NCI-H460 (cell line): ENCODE measurements at places on chromosomes 1 and 21.

- no peak for DNase-seq
Observed at GRCh38 chr1:960363-961131, at the start of gene KLHL17. Gene KLHL17 (plus strand): TSS chr1:960584. CDS start chr1:960694, 110 bp downstream.

- peak; percentile 3 for DNase-seq
Observed at GRCh38 chr21:16002874-16003466, 273.2 kb downstream of the USP25 start.

DNA sequence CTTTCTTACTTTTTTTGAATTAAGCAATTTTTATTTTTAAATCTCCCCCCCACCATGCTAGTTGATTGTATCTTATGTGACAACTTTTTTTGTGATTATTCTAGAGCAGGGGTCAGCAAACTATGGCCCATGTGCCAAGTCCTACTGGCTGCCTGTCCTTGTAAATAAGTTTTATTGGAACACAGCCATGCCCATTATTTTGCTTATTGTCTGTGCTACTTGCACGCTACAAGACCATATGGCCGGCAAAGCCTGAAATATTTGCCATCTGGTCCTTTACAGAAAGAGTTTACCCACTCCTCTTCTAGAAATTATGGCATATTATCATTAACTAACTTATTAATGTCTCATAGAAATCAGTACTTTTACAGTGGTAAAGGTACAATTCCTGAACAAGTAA is 51.7 kb downstream of the AK5 start:
- no peak for DNase-seq

GRCh38 chr21:32233722-32234301 is 45.0 kb downstream of the MIS18A start:
- no peak for DNase-seq

- DNase-seq = no peak
Observed at GRCh38 chr1:37949524-37950152, 2.8 kb upstream of the INPP5B start.

DNA sequence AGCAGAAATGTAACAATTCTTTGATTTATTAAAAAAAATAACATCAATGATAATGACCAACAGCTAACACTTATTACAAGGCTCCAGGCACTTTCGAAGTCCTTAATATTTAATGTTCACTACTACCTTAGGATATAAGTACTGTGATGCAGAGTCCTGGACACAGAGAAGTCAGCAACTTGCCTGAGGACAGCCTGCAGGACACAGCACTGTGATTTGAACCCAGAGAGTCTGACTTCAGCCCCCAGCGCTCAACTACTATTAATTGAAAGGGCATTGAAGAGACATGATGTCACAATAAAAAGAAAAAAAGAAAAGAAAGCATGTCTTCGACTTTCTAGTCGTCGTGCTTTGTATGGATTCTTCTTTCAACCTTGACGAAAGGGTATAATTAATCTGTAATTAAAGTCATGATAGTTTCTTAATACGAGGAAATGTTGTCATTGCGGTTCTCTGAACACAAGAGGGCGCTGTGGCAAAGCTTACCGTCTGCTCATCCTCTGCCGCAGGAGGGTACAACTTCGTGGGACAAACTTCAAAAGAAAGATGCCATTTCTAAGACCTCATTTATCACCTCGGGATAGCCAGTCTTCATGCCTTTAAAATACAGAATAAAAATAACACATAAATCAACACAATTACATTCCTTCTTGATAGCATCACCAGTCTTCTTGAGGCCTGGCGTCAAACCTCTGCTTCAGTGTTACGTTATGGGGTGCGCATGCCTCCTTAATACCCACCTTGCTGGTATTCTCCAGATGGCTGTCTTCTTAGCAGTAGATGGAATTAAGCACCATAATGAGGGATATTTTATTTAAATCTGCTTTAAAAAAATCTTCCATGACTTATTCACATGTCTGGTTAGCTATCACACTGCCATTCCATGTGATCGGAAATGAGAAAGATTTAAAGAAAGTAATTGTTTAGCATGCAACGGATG is 240.1 kb downstream of the DISC1 start:
- DNase-seq = peak; percentile 73

DNA sequence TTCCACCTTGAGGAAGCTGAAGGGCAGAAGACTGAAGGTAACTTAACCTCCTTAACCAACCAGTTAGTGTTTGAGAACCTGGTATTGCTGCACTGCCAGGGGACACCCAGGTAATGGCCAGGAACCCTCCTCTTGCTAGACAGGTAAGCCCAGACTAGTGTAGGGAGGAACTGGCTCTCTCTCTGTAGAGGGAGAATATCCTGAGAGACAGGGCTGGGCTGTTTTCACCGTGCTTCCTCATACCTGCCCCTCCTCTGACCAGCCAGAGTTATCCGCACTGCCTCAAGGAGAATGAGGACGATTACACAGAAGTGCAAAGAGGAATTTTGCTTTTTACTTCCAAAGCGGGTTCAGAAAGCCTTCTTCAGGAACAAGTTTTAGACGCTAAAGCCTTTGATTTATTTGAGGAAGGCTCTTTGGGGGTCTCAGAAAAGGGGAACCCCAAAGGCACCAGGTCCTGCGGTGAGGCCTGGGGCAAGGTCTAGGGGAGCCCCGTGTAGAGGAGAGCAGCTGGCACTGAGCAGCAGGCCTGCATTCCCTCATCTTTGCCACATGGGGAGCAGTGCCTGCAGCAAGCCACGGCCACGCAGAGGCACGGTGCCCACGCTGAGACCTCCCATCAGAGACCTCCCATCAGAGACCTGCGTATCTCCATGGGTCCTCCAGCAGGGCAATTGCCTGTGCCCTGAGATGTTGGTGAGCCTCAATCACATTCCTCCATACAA is 13.5 kb downstream of the GNG4 start:
- no peak for DNase-seq

DNA sequence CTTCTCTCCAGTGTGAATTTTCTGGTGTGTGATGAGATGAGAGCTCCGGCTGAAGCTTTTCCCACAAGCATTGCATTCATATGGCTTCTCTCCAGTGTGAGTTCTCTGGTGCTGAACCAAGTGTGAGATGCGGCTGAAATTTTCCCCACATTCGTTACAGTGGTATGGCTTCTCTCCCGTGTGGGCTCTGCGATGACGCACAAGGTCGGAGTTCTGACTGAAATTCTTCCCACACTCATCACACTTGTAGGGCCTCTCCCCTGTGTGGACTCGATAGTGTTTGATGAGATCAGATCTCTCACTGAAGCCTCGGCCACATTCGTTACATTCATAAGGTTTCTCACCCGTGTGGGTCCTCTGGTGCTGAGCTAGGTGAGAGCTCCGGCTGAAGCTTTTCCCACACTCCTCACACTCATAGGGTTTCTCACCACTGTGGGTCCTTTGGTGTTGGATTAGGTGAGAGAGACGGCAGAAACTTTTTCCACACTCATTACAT is 7.4 kb downstream of the ZNF436 start:
- no peak for DNase-seq

DNA sequence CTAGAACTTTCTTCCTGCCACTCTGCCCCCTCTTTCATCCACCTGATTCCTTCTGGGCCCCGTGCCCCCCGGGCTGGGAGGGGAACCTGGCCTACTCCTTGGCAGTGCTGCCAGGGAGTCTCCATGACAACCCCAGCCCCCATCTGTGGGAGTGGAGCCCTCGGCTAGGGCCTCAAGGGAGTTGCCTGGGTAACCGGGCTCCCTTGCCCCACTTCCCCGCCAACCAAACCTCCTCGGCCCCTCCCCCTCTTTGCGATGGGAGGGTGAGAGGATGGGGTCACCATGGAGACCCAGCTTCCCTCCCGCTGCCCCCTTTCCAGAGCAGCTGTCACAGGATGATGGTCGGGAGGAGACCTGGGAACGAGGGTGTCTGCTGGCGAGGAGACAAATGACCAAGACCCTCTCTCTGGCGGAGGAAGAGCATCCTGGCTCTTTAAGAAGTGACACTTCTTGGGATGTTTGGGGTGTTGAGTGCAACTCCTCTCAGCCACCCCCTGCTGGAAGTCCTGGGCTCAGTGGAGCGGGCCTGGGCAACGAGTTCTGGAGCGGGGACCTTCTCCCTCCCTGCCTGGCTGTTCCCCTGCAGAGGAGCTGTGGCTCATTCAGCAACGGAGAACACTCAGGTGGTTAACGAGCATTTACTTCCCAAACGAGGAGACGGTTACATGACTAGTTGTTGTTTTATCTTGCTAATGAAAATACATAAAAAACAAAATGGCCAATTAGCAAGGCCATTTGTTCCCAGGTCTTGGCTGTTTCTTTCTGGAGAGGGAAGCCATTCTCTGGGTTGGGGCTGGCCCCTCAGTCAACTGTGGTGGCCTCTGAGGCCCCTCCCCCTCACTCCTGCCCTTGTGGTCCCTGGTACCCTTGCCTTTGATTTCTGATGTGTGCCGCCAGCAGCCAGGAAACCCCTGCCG is 82.8 kb downstream of the UBIAD1 start:
- DNase-seq = no peak

DNA sequence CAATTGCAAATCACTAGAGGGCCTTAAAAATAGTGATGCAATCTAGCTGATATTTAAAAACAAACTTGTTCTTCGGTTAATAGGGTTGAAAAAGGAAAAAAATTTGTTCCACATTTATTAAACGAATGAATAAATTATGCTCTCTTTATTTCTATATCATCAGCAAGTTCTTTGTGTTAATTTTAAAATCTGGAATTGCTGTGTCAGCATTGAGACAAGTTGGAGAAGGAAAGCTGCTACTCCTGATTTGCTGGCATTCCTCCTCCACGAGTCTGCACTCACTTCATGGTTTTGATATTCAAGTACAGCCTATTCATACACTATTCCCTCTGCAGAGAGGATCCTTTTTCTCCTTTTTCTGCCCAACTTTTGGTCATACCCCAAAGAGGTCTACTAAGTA is 117.6 kb downstream of the MRPL39 start:
- DNase-seq = no peak

DNA sequence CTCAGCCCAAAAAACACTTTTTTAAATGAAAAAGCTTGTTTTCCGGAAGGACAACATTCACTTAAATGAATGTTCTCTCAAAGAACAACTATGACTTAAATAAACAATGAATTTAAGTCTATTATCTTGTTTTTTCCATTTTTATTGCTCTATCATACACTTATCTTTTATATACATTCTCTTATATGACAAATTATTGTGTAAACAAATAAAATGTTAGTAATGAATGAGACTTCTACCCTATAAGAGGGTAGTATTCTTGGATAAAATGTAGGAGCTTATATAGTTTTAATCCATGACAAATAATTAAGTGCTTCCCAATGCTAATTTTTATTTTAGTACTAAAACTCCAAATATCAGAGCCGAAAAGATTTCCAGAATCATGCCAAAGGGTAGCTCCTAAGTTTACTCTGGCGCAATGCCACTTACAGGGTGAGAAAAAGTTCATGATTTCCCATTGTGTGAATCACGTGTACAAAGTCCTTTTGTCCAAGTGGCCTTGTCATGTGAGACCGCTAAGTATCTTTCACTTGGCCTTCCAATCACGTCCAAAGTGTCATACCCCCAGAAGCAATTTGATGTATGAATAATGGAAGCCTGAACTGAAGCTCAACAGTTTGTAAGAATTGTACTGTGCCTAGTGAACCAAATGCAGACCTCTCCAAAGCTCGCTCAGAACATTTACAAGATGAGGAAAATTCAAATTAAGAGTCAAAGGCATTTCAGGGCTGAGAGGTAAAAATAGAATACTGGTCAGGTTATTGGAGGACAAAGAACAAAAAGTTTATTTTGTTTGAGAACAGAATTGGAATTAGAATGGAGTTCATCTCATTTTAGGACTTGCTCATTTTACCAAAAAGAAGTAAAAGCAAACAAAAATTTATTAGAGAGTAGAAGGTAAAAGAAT is 56.6 kb upstream of the C1orf21 start:
- DNase-seq = no peak

DNA sequence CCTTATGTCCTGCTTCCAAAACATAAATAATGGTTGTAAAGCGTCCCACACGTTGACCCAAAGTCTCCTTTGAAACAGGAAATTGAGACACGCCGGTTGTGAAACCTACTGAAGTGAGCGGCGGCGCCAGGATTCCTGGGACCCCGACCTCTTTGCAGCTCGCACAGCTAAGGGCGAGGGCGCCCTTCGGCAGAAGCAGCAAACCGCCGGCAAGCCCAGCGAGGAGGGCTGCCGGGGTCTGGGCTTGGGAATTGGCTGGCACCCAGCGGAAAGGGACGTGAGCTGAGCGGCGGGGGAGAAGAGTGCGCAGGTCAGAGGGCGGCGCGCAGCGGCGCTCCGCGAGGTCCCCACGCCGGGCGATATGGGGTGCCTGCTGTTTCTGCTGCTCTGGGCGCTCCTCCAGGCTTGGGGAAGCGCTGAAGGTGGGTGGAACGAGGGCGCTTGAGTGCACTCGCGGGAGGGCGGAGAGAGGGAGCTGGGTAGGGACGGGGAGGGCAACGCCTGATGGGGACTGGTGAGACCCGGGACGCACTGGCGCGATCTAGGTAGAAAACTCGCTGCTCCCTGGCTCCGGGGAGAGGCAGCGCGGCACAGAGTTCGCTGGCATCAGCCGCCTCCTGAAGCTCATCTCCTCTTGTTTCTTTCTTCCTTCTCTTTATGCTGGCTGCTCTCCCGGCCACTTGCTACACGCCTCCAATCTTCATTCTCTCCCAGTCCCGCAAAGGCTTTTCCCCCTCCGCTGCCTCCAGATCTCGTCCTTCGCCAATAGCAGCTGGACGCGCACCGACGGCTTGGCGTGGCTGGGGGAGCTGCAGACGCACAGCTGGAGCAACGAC is at the start of gene CD1D:
Gene CD1D (plus strand): TSS at position 155 of the 836 bp plus-strand sequence. CDS start 207 bp downstream, at position 362.
- DNase-seq = no peak

DNA sequence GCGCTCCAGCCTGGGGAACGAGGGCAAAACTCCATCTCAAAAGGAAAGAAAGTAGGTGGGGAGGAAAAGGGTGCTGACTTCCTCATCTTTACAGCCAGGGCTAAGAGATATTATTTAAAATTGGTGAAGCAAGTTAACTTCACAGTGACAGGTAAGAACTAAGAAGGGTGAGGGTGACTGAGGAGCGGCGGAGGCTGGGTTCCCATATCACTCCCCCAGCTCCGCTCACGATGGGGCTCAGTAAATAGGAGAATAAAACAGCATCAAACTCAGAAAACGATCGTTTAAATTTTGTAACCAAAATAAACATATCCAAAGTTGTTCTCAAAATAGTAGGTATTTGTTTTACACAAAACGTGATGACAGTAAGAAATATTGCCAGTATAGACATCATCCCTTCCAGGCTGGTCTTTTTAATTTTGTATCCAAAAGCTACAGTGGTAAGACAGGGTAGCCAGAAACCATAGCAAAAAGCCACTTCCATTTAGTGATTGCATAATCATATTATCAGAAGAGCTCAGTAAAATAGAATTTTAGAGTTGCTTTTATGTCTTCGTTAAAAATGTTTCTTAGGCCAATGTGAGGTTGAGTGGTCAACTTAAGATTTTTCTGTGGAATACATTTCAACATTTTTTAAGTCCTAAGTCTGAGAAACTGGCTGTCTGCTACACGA is 26.2 kb upstream of the ADARB1 start:
- DNase-seq = no peak

- no peak for DNase-seq
Observed at GRCh38 chr1:46171351-46171750, 3.5 kb upstream of the TSPAN1 start.
